ENCODE measurements at places on chromosomes 7 and 10. TPM values are rescaled to one million over a fixed set of nuclear protein-coding genes. Genes with fewer than 3 reads are reported as not detected.
A peak's percentile ranks its signal among the peaks of the same experiment; 100 is the strongest.

DNA sequence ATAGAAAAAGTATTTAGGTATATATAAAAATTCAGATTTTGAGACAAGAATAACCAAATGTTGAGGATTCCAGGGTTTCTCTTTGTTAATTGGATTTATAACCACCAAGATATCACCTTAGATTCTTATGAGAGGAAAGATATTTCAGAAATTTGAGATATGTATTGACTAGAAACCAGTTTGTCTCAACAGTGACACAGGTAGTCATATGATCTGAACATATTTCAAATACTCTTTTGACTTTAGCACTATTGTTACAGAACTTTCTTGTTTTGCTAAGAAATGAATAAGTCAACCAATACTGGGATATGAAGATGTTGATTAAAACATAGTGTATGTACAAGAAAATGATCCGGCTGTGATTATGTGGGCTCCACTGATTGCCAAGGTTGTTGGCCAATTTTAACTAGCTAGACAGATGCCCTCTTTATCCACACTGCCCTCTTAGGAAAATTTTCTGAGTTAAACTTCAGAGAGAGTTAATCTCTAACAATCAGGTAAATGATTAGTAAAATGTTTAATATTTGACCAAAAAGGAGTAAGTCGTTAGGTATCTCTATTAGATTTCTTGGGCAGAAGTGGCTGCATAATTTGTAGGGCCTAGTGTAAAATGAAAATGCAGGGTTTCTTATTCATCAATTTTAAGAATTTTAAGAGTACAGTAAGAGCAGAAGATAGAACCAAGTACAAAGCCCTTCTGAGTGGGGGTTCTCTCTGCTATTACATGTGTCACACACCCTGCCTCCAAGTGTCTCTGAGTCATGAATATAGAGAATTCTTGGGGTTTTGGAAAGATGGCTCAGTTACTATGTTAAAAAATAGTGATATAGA, 376.0 kb downstream of the TFEC start:
- no peak for DNase-seq

DNA sequence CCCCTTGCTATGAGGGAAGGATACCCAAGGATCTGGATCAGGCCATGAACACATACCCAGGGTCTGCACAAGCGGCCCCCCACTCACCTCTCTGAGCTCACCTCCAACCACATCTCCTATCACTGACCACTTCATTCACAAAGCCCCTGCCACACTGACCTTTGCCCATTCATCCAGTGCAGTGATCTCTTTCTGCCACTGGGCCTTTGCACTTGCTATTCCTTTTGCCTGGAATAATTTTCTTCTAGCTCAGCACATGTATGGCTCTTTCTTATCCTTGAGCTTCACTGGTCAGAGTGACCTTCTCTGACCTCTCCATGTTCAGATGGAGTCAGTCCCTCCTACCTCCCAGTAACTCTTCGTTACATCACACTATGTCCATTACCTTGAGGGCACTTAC, 48.3 kb downstream of the ADRA2A start:
- peak; percentile 0 for DNase-seq

UNCX gene
- not detected for total RNA-seq

RNLS gene
- 14.6 TPM for total RNA-seq

CD36 gene
- 35.8 TPM for total RNA-seq

DNA sequence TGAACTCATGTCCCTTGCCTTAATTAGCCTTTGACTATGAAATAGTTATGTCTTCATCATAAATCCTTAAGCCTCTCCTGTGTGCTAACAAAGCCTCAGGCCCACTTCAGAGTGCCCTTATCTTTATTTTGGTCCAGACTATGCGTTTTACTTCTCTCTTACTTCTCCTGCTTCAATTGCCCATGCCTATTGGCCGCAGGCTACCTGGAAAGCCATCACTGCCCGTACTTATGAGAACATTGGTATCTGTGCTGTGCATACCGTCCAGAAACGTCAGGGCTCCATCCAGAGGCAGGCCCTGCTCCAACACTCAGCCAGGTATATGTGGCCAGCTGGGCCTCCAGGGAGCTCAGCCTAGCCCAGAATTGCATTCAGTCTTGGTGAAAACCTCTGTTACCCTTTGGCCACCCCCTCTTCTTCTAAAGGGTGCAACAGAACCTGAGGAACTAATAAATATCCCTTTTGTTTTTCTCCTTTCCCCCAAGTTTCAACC, 212.4 kb upstream of the MTPN start:
- no peak for DNase-seq

PILRA gene
- total RNA-seq: 8.0 TPM

IFIT1 gene
- 14.4 TPM for total RNA-seq

DNA sequence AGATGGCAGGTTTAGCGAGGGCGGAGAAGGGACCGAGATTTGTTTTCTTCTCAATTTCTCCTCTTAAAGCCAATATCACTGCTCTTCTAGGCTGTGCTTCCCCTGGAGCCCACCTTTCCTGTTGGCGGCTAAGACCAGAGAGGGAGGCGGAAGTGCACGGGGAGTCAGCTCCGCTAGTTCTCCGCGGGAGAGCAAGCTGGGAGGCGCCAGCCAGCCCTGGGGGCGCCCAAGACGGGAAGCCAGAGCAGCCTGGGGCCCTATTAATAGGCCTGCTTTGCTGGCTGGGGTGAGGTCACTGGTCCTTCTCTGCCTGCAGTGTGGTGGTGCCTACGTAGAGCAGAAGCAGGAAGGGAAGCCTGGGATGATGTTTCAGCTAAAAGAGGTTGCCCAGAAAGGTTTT, 61.6 kb downstream of the LSM5 start:
- no peak for DNase-seq

- no peak for DNase-seq
Measured at GRCh38 chr10:35335133-35336083, 901 bp upstream of the CCNY start.

ACBD7 gene
- total RNA-seq: 0.40 TPM

- DNase-seq: no peak
Measured at GRCh38 chr7:82616059-82616728, 172.6 kb upstream of the CACNA2D1 start.

LRRC18 gene
- 0.20 TPM for total RNA-seq

DNA sequence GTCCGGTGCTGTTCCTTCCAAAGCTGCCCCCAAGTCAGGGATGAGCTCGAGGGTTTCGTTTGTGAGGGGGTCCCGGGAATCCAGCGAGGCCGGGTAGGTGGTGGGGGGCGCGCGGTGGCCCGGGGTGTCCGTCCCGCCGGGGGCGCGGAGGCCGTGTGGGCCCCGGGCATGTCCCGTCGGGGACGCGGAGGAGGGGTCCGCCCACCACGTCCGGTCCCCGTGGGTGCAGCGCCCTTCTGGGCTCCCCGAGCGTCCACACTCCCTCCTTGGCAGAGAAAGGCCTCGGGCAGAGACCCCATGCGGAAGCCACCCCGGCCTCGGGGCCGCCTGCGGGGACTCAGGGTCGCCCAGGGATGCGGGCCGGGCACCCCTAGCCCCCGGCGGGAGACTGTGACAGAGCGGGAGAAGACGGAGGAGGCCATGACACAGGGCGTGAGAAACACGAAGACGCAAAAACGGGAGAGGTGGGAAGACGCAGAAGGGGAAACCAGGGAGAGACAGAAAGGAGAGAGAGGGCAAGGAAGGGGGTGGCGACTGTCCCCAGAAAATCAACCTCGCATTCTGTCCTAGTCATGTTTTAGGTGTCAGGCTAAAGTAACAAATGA, 640 bp upstream of the ZNF425 start:
- DNase-seq: peak; percentile 33

GRCh38 chr10:1733720-1734119, 3.6 kb downstream of the ADARB2 start:
- DNase-seq: no peak

SH2D4B gene
- not detected for total RNA-seq

DNA sequence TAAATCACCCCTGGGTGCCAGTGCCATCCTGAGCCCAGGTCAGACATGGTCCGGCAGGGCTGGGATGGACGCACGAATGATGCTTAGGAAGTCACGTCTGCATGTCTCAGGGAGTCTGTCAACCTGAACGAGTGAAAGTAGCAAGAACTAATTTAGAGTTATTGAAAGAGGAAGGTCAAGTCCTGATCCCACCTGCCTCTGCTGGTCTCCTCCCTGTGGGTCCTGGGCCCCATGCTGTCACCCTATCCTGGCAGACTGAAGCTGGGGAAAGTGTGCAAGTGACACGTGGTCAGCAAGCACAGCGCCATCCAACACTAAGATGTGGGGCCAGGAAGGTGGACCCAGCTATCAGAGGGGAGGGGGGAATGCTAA, 26.1 kb upstream of the GRID1 start:
- no peak for DNase-seq

HOXA5 gene
- total RNA-seq: 0.81 TPM

GRCh38 chr10:54749623-54750022, 51.4 kb downstream of the PCDH15 start:
- DNase-seq: no peak

ZNF777 gene
- total RNA-seq: 13.7 TPM

C10orf67 gene
- total RNA-seq: 0.14 TPM

GPR146 gene
- total RNA-seq: 8.3 TPM

GRCh38 chr7:27189295-27189996, 4.4 kb upstream of the HOXA11 start:
- DNase-seq: no peak

AOAH gene
- 17.0 TPM for total RNA-seq

DNA sequence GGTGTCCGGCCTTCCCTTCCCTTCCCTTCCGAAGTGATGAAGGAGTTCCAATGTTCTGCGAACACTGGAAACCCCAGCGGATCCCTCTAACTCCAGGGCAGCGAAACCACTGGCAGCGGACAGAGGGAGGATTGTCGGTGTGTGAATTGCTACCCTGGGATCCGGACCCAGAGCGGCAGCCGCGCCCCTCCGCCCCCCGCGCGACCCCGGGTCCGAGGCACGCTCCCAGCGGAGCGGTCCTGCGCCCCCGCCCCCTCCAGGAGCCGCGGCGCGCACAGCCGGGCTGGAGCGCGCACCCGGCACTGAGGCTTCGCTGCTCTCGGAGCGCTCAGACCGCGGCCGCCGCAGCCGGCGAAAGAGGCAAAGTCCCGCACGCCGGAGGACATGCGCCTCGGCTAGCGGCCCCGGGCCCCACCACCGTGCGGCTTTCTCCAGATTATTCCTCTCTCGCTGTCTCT, at the start of gene PTPRZ1:
TSS of gene PTPRZ1 (plus strand) at position 331 of the 458 bp plus-strand sequence. CDS start 339 bp downstream, outside the sequence.
- no peak for DNase-seq

GRCh38 chr7:140360697-140361229, 37.6 kb downstream of the SLC37A3 start:
- DNase-seq: no peak

DNA sequence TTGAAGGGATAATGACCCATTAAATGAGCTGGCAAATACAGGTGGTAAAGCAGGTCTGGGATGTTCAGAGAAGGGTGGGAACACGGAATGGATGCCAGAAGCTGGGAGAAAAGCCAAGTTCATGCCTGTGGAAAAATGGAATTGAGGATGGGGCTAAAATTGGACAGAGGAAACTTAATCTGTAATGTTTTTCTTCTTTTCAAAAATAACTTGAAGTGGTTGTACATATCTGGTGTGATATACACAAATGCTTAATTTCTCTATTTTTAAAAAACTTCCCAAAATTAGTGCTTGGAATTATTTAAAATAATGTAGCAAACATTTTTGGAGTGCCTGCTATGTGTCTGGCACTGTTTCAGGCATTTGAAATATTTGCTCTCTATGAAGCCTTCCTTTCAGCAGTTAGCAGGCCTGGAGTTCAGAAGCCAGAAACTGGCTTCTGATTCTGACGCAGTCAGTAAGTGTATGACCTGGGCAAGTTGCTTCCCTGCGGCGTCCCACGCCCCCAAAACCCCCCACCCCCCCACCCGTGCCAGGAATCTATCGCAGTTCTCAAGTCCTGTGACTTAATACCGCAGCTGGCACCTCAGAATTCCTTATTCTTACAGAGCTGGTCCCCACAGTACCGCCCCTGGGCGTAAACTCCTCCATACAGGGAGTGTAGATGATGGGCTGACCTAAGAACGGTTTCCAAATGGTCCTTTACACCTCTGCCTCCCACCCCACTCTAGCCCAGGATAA, 828 bp upstream of the MALSU1 start:
- no peak for DNase-seq

NODAL gene
- 0.12 TPM for total RNA-seq

CYP3A7 gene
- total RNA-seq: 92.6 TPM

DNA sequence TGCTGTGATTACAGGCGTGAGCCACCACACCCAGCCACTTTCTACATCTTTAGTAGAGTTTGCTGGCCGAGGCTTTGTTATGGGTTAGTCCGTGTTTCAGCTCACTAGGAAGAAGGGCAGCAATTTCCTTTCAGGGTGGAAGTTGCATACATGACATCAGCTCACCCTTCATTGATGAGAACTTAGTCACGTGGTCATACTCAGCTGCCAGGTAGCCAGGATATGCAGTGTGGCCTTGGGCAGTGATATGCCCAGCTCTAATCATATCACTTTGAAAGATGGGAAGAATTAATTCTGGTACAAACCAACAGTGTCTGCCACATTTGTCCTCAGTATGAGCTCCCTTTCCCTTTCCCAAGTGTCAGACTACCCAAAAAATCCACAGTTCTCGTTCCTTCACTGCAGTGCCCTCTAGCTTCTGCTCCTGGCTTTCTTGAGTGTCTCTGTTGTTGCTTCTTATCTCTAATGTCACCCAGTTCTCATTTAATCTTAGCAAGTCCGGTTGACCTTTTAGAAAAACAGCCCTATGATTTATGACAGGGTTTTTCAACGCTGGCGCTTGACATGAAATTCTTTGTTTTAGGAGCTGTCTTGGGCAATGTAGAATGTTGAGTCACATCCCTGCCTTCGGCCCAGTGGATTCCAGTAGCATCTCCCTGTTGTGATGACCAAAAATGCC, 108.7 kb upstream of the ITGB1 start:
- no peak for DNase-seq

- no peak for DNase-seq
Measured at GRCh38 chr10:48336978-48337599, 30.6 kb downstream of the MAPK8 start.

- DNase-seq: no peak
Measured at GRCh38 chr10:71881647-71882355, 30.8 kb upstream of the PSAP start.

GRCh38 chr7:36896956-36897590, 172.8 kb upstream of the AOAH start:
- DNase-seq: no peak

DNA sequence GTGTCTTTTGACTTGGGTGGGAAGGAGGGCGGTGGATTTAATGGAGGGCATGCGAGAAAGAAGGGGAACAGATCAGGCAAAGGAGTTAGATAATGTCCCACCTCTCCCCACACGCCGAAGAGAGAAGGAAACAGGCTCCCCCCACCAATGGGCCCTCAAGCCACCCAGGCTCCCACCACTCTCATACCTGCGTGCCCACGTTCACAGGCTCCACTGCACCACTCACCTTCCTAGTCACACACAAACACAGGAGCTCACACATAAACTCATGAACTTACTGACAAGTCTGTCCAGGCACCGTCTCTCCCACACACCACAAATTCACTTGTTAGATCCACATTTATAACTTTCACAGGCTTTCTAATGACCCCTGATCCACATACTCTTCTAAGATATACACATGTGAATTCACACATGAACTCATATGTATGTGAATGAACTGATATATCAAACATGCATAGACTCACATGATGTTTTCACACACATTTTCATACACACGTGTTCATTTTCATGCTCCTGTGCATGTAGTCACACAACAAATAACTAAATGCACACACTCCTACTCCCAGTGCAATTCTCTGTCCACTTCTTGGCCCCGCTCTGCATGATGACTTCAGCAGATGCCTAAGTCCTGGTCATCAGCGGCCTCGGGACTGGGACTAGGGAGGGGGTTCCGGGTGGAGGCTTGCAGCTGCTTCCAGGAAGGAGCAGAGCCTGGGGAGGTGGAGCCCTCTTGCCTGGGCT, 1.5 kb downstream of the LZTS2 start:
- DNase-seq: peak; percentile 83

Data from mucosa of gallbladder (tissue), 1 donor.